ENCODE measurements at places on chromosomes 5 and 9. TPM values are rescaled to one million over a fixed set of nuclear protein-coding genes. Genes with fewer than 3 reads are reported as not detected.

- H3K27me3 ChIP-seq = no peaks in the 10 kb centered on the region
- DNase-seq = no peak
- H3K36me3 ChIP-seq = no peaks in the 10 kb centered on the region
- no peak overlapping the region for H3K27ac ChIP-seq
Measured at GRCh38 chr5:139094154-139095131, 103.7 kb downstream of the SIL1 start.

DNA sequence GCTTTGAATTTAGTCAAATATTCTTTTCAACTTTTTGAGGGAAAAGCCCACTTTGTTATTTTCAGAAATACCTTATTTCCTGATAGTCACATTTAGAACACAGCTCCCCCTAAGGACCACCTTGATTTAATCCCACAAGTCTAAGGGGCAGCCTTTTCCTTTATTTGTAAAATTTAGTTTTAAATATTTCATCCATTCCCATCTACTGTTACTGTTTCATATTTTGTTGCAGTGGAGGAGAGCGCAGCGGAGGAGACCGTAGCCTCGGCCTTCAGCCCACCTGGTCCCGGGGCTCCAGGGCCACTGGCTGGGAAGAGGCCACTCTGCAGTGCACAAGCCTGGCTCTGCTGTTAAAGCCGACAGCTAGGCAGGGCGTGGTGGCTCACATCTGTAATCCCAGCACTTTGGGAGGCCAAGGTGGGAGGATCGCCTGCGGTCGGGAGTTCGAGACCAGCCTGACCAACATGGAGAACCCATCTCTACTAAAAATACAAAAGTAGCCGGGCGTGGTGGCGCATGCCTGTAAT lies 19.6 kb downstream of the LPCAT1 start:
- H3K27me3 ChIP-seq = no peaks in the 10 kb centered on the region
- no peak for DNase-seq
- H3K4me3 ChIP-seq = no peak overlapping the region
- no peak overlapping the region for H3K27ac ChIP-seq
- H3K36me3 ChIP-seq = no peaks in the 10 kb centered on the region

Gene ENTREP1
- 176 TPM for total RNA-seq

Gene FREM1
- 54.4 TPM for total RNA-seq

Gene RORB
- 0.04 TPM for total RNA-seq
